ENCODE measurements at places on chromosomes 6 and 20. TPM values are rescaled to one million over a fixed set of nuclear protein-coding genes. Genes with fewer than 3 reads are reported as not detected.

The MROH8 gene
- 2.0 TPM for total RNA-seq

The NHLRC1 gene
- 0.64 TPM for total RNA-seq

The ERVFRD-1 gene
- total RNA-seq = not detected

The BMP5 gene
- total RNA-seq = not detected

DNA sequence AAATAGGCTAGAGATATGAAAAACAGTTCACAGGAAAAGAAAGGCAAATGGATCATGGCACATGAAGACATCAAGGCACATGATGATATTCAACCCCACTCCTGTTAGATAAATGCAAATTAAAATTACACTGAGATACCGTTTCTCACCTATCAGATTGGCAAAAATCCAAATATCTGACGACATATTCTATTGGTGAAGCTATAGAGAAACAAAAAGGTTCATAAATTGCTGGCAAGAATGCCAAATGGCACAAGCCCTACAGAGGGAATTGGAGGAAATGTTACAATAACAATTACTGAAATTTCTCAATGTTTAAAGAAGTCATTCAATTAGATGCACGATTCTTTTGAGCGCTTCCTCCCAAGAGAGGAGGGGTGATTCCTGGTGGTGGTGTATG, 45.3 kb upstream of the DSN1 start:
- DNase-seq = no peak

GRCh38 chr20:44582311-44583025, at the start of gene PKIG:
TSS of gene PKIG (plus strand) at chr20:44582579. CDS start at chr20:44614557, 31,978 bp downstream.
- DNase-seq = no peak

DNA sequence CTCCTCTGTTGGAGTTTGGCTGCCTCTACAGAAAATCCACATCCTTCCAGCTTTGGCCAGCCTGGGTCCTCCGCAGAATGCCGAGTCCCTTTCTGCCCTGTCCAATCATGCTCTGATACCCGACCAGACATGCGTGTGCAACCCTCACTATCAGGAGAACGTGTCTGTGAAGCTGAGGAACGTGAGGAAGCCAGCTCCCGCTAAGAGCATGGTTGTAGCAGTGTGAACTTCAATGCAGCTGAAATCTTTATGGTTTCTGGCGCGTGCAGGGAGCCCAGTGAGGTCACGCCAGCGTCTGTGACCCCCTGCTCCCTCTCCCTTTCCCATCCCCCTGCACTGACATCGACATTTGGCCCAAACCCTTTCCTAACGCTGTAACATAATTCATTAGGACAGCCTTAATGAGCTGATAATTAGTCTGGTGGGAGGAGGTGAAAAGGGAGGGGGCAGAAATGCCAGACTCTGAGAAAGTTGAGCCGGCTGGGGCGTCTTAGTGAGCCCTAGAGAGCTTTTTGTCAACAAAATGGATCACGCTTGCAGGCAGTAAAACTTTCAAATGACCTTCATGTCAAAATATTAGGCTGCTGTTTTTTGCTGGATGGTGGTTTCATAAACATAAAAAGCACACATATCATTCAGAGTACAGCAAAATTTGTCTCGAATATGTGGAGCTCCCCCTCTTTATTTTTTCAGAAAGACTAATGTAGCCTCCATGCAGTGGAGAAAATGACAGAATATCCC, 423.3 kb downstream of the QKI start:
- DNase-seq = no peak

DNA sequence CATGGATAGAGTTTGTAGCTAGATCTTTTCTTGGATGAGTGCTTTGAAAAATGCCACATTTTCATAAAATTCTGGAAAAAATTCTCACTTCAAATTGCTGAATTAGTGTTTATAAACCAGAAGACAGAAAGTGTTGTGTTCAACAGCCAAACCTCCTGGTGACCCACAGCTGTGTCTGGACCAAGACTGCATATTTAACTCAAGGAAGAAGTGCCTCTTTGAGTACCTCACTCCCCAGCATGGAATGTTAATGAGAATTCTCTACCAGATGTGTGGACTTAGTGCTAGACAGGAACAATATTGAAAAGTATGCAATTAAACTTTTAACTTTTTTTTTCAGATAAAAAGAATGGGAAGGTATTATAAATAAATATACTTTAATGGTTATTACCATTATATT, 609.3 kb downstream of the COL12A1 start:
- no peak for DNase-seq
